ENCODE measurements at places on chromosomes 13 and 19.

- no peak for DNase-seq
Observed at GRCh38 chr13:106887686-106888085, 319.7 kb upstream of the ARGLU1 start.

- DNase-seq: no peak
Observed at GRCh38 chr13:97015661-97016350, 21.5 kb upstream of the OXGR1 start.

DNA sequence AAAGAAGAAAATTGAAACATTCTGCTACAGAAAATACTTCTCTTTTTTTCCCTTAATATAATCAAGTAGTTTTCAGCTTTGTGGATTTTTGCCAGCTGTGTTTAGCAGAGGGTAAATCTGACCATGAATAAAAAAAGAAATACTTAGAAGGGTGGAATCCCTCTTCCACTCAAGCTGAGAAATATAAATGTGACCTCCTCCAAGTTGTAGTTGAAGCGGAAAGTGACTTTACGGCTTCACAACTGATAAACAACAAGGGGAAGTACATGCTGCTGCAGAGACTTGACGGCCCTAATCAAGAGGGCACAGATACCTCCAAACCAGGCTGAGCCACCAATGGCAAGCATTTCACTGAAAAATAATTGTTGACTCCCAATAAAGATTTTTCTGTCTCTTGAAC is 785.0 kb downstream of the SLITRK5 start:
- DNase-seq: no peak

GRCh38 chr13:47934371-47934770 is 66.7 kb downstream of the SUCLA2 start:
- no peak for DNase-seq

DNA sequence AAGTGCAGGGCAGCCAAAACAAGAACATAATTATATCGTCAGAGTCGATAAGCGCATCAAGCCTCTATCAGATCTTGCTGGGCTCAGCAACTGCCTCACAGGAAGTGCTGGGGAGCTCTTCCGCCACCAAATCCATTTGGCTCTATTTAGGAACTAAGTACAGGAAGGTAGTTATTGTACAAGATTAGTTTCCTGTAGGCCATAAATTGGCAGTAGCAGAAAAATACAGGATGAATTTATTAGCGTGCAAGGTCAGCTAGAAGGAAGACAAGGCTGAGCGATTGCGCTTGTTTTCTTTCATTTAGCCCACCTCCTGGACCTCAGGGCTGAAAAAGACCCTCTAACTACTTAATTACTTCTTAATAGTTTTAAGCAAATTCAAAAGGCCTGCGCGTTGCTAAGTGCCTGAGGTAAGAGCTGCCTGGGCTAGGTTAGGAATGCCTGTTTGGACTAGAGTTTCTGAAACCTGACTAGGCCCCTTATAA is 118.5 kb downstream of the IRS2 start:
- DNase-seq: no peak

GRCh38 chr19:32173836-32174235 is 171.6 kb upstream of the ZNF507 start:
- no peak for DNase-seq

DNA sequence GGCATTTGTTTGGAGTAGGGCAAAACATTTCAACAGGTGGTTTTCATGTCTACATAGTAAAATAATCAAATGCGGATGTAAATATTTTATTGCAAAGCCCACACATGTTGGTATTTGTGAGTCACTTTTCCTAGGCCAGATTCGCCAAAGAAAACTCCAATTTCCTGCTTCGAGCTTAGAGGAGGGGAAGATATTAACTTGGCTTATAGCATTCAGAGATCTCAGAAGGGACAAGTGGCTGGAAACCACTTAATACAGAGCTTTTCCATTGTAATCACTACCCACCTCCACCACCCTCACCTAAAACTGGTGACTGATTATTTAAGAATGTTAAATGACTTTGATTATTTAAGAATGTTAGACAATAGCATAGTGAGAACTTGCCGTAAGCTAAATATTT is 530.6 kb upstream of the SPRY2 start:
- no peak for DNase-seq

GRCh38 chr19:46921071-46921470 is 60.3 kb downstream of the ARHGAP35 start:
- no peak for DNase-seq

GRCh38 chr19:45847663-45848062 is 15.3 kb downstream of the SYMPK start:
- DNase-seq: no peak

GRCh38 chr19:56124578-56124977 is 3.5 kb upstream of the ZNF787 start:
- DNase-seq: no peak

DNA sequence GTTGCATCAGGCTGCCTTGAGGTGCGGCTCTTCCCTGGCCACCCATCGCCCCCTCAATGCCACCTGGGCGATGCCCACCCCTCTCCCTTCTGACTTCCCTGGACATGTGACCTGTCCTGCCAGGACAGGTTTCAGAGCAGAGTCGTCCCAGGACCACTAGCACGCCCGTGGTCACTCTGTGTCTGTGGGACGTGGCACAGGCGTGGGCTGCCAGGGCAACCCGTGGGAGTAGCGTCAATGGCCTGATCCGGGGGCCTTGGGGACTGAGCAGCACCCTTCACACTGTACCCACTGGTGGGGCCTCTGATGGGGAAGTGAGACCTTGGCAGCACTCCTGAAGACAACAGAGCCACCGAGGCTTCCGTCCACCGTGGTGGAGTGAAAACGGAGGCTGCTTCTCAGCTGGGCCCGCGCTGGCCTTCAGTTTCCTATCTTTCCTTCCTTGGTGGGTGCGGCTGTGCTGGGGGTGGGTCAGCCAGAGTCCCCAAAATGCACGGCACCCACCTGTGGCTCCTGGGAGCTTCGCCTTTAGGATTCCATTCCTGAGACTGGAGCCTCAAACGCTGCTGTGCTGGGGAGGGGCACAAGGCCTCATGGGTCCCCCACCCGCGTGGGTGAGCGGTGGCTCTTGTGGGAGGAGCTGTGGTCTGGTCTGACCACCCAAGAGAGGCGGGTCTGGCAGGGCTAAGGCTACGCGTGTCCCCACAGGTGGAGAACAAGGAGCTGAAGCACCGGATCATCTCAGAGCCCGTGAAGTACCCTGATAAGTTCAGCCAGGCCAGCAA is 26.7 kb upstream of the TMEM255B start:
- DNase-seq: no peak

DNA sequence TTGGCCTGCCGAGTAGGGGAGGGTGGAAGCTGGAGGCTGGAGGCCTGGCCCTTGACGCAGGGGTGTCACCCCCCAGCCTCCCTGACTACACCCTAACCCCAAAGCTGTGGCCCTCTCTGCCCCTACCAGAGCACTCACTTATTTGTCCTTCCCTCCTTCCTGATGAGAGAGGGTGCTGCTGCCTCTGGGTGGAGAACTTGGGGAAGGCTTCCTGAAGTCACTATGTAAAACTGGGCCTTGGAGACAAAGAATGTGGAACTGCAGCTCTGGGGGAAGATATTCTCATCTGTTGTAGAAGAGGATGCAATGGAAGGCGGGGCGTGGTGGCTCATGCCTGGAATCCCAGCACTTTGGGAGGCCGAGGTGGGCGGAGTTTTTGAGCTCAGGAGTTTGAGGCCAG is 485.2 kb downstream of the ZNF536 start:
- DNase-seq: no peak

DNA sequence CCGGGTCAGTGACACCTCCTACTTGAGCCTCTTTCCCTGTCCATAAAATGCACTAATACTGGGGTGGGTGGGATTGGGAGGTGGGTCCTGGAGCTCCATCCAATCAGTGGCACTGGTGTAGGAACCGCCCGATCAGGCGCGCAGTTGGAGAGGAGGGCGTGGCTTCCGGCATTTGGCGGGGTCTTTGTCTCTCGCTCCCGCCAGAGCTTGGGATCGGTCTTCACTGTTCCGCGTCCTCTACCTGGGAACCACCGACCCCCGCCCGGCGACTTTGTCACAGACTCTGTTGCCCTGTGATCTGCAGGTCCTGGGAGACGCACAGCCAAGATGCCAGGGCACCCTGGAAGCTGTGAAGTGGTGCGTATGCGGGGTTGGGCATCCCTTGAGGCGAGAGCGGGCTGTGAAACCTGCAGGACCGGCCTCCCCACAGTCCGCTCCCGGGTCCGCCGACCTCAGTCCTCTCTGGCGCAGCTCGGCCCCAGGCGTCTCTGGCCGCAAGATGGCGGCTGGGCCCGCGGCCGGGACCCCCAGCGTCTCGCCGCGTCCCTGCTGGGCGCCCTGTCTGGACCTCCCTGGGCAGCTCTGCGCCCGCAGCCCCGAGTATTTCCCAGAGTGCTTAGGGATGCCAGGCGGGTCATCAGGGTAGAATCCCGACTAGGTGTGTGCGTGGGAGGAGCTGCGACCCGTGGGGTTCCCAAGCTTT is 41.6 kb upstream of the ZNF730 start:
- DNase-seq: no peak

GRCh38 chr19:9406798-9407352 is 28.5 kb downstream of the ZNF266 start:
- DNase-seq: no peak

DNA sequence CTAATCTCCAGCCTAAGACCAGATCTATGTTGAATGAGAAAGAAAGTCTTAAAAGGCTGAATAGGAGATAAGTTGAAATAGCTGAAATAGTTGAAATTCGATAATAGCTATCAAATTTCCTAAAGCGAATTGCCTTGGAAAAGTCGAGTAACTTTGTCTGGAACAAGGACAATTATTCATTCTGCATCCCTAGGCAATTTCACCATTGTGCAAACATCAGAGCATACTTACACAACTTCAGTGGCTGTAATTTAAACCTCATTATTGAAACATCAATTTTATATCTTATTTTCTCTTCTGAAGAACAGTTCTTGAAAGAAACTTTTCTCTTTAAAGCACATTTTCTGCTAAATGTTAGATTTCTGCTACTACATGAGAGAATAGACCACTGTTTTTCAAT is 13.6 kb downstream of the TNFSF13B start:
- DNase-seq: no peak

DNA sequence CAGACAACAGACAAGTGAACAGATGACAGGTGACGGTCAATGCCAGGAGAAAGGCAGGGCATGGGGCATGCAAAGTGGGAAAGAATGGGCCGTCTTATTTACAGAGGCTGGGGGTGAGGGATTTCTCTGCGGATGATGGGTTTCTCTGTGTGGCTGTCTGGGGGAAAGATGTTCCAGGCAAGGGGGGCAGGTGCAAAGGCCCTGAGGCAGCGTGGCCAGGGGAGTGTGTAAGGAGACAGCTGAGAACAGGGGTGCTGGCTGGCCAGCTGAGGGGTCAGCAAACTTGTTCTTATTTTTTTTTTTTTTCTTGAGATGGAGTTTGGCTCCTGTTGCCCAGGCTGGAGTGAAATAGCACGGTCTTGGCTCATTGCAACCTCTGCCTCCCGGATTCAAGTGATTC is 21.8 kb upstream of the RANBP3 start:
- no peak for DNase-seq

- peak; percentile 17 for DNase-seq
Observed at GRCh38 chr13:30607908-30608307, 9.8 kb upstream of the USPL1 start.

DNA sequence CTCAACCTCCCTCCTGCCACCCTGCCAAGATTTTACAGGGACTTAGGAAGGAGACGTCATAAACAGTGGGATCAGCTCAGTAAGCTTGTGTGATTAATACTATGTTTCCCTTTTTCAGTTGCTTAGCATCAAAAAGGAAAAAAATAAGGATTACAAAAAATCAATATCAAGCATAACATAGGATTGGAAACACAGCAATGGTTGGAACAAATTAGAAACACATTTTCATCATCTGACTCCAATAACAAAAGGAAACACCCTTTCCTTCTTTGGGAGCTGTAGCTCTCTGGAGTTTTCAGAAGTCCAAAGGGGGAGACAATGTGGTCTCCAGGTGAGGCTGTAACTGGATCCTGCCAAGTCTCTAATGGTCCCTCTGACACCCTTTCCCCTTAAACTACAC is 233.4 kb downstream of the B3GLCT start:
- DNase-seq: no peak

- DNase-seq: no peak
Observed at GRCh38 chr19:52961981-52962380, 700 bp downstream of the ZNF816 start.

- DNase-seq: no peak
Observed at GRCh38 chr19:43718627-43719377, 2.9 kb downstream of the IRGC start.

- DNase-seq: no peak
Observed at GRCh38 chr19:7883796-7884570, 4.3 kb upstream of the LRRC8E start.

DNA sequence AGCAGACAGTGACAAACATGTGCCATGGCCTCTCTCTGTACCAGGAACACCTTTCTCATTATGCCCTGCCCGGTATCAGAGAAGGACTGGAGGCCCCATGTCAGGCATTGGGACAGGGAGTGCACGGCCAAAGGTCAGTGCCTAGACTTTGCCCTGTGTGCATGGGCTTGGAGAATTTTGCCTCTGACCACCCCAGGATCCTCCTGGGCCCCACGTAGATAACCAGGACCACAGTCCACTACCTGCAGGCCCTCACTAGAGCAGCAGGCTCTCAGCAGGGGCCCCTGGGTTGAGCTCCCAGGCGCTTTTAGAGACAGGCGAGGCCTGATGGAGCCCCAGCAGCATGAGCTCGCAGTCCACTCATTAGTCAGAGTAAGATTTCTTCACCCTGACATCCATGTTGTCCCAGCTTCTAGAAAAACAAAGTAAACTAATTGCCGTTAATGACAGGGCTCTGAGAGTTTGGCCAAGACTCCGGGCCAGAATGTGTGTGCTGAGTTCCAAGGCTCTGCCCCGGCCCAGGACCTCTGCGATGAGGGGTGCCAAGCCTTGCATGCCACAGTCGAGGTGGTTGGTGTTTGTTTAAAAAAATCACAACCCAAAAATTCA is 42.7 kb downstream of the CAPN12 start:
- no peak for DNase-seq

DNA sequence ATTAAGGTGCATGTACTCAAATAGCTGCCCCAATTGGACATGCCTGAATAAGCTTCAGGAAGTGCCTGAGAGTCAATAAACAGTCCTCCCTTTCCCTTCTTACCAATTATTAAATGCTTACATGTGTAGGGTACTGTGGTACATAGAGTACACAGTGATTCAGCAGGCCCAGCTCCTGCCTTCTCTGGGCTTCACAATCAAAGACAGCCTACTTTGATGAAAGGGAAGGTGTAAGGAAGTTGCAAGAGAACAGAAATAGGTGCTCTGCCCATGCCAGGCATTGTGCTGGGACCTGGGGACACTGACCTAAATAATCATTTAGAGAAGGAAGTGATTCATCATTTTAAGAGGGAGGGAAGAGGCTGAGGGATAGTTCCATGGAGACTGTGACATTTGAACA is 17.2 kb downstream of the FRY start:
- DNase-seq: no peak

All from T-helper 17 cell (primary cell).